ENCODE measurements at places on chromosomes 5 and 9.

DNA sequence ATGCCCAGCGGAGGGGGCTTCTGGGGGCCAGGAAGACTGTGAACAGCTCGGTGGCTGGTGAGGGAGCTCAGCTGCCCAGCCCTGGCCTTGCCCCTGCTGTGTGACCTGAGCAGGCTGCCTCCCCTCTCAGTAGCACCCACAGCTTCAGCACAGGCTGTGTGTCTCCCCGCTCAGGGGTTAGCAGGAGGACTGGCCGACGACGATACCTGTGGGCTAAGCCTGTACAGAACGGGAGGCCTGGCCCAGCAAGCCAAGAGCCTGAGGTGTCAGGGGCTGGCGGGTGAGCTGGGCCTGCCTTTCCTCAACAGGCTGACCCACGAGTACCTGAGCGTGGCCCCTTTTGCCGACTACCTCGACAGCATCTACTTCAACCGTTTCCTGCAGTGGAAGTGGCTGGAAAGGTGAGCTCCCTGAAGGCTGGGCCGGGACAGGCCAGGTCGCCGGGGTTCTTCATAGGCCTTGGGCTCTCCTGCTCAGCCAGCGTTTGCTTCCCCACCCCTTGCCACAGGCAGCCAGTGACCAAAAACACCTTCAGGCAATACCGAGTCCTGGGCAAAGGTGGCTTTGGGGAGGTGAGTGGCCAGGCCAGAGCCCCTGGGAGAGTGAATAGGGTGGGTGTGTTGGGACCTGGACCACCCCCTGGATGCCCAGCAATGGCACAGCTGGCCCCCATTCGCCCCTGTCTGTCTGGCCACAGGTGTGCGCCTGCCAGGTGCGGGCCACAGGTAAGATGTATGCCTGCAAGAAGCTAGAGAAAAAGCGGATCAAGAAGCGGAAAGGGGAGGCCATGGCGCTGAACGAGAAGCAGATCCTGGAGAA lies 6.6 kb downstream of the GRK6 start:
- no peak for DNase-seq

DNA sequence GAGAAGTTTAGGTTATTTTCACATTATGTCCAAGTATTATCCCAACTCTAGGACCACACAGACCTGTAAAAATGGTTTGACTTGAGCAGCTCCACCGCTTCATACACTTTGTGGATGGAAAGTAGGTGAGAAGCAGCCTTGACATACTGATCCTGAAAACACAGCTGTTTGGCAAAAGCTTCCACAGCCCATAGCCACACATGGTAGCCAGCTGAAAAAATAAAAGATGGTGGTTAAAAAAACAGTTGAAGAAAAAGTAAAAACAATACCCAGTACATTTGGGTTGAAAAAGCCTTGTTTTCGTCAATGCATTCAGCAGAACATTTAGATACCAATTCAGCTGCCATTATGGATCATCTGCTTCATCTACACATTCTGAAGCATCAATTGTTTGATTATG lies 36.7 kb downstream of the GEMIN5 start:
- no peak for DNase-seq

- no peak for DNase-seq
Measured at GRCh38 chr5:53642061-53642460, 81.6 kb downstream of the NDUFS4 start.

GRCh38 chr5:78778538-78778937 lies 130.0 kb upstream of the LHFPL2 start:
- no peak for DNase-seq

- DNase-seq, result no peak
Measured at GRCh38 chr9:129649726-129650679, 8.1 kb upstream of the ASB6 start.

DNA sequence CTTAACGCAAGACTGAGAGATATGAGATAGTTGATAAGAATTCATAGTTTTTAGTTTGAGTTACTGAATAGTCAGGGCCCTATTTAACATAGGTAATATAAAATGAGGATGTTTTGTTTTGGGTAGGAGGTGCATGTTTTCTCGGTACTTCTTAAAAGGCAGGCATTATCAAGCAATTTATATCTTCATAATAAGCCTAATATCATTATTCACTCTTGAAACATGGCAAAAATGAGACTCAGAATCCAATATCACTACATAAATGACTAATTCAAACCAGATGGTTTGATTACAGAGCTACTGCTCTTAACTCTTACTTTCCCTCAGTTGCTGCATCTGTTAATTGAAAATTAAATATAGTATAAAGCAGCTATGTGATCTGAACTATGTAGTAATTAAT lies 2038.7 kb downstream of the EFNA5 start:
- DNase-seq, result no peak

DNA sequence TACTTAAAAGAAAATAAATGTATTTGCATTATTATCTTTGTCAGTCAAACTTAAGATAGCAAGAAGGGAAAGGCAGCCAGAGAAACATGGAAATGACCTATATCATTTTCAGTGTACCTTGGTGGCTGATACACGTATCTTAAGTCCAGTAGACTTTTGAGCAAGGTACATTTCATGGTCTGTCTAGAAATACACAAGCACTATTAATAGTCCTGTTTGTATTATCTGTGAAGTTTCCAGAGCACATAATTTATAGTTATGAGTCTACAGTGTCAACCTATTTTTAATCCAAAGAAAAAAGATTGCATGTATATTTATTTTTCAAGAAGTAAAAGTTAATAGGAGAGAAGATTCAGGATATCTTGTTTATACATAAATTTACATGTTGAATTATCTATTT lies 95.7 kb downstream of the IZUMO3 start:
- no peak for DNase-seq
